ENCODE measurements at places on chromosomes 12 and 14.

- no peak for DNase-seq
Measured at GRCh38 chr12:50403001-50403440, 2.3 kb downstream of the LARP4 start.

- no peak for DNase-seq
Measured at GRCh38 chr14:77062261-77062660, 33.8 kb upstream of the IRF2BPL start.

DNA sequence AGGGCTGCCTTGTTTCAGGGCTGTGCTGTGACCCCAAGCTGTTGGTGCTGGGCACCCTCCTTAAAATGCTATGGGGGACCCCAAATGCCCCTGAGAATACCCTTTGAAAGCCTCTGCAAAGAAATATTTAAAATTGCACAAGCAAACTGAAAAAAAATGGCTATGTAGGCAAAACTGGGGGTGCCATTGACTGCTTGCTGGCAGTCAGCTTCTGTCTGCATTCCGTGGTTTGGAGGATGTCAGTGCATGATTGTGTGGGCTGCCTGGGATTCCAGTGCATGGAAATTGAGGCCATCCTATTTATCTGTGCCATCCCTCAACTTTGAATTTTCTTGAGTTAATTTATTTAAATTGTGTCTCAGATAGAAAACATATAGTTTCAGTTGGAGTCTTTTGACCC lies 113.7 kb upstream of the RTL1 start:
- DNase-seq: no peak

- no peak for DNase-seq
Measured at GRCh38 chr14:52299692-52300278, 14.3 kb upstream of the PTGER2 start.

GRCh38 chr12:104064842-104065427 lies 604 bp downstream of the HCFC2 start:
- no peak for DNase-seq

DNA sequence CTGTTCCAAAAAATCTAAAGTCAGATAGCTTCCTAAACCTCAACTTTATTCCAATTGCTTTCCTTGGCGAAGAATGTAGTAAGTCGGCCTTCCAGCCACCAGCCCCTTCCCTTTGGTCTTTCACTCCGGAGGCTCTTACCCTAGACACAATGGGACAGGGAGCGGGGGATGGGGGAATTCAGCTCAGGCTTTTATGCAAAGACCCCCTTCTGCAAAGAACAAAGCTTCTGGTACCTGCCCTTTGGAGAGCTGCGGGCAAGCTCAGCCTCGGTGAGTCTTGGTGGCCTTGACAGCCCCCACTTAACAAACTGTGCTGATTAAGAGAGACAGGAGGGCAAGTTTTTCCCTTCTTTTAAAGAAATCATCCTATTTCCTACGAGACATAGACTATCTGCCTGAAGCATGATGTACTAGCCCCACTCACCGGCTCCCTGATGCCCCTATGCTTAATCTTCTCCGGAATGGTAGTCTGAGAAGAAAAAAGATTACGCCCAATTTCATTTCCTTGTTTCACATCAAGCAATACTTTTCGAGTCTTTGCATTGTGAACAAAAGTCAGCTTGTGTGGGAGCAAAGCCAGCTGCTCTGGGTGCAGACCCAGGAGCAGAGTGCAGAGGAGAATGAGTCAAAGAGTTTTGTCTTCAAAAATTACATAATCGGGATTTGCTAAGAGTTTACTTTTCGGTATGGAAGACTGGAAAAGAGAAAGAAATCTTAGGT lies 1.5 kb upstream of the NANOG start:
- no peak for DNase-seq

- no peak for DNase-seq
Measured at GRCh38 chr12:1660304-1661187, 30.3 kb upstream of the ADIPOR2 start.

DNA sequence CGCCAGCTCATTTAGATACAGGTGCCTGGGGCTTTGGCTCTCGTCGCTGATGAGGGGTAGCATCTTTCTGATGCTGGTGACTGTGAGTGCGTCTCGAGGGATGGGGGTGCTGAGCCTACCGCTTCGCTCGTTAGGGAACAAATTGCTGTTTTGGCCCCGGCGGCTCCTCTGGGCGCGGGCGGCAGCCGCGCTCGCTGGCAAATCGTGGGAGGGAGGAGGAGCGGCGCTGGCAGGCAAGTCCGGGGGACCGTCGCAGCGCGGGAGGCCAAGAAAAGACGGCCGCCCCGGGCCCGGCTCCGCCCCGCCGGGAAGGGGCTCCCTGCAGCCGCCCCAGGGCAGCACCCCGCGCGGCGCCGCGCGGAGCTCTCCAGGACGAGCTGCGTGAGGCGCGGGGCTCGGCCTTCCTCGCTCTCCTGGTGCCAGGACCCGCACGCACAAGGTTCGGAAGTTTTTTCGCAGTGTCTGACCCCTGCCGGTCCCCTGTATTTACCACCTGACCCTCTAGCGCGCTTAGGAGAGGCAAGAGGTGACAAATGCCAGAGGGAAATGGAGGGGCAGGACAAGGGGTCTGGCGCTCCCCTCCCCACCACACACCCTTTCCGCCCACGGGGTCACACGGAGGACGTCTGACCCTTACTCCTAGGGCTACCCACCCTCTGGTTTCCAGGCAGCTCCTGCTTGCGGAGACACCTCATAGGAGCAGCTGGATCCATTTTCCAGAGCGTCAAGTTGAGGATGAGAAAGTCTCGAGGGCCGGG lies 899 bp upstream of the KCNH3 start:
- DNase-seq: peak; percentile 35

DNA sequence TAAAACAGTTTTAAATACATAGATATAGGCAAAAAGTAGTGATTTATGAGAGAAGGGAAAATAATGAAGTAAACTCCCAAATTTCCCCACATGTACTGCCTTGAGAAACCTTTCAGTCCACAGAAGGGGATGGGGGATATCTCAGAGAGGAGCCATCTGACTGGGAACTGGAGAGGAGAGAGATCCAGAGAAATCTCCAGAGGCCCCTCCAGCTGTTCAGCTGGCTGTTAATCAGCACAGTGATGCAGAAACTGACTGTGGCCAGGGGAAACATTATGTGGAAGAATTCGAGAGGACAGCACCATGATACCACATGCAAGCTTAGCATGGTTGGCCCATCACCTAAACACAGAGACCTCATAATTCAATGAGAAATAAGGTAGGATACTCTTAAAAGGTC lies 1165.9 kb upstream of the TMEM132C start:
- no peak for DNase-seq
